Activated T-helper 1 cell treated with Interleukin-2 at 50 U/mL for 16 hours (primary cell): ENCODE measurements at places on chromosomes 2 and 18.

GRCh38 chr18:34120294-34120693 is 104.4 kb downstream of the NOL4 start:
- DNase-seq, result no peak

DNA sequence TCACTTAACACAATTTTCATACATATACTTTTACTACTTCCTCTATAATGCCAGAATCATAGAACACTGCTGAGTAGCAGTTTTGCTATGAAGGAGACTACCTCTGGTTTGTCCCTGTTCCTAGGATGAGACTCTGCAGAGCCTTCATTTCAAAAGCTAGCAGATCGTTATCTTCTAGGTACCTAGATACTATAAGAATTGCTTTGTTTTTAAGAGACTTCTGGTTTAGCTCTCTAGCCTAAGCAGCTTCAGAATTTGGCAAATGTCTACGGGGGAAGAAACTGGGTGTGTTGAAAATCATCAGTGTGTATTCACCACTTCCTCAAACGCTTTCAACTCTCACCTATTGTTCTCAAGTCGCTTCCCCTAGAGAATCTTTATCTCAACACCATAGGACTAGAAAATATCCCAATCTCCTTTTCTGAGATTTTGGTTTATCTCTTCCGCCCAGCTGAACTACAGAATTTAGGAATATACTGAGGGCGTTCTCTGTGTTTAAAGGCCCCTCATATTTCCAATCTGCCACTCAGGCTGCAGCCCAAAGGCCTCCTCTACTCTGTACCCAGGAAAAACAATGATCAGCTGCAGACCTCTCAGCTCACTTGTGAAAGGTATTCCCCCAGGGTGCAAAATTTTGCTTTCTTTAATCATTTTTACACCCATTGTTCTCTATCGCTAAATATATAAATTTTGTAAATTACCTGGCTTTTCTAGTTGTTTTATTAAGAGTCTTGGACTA is 28.7 kb downstream of the SMAD2 start:
- DNase-seq, result no peak

DNA sequence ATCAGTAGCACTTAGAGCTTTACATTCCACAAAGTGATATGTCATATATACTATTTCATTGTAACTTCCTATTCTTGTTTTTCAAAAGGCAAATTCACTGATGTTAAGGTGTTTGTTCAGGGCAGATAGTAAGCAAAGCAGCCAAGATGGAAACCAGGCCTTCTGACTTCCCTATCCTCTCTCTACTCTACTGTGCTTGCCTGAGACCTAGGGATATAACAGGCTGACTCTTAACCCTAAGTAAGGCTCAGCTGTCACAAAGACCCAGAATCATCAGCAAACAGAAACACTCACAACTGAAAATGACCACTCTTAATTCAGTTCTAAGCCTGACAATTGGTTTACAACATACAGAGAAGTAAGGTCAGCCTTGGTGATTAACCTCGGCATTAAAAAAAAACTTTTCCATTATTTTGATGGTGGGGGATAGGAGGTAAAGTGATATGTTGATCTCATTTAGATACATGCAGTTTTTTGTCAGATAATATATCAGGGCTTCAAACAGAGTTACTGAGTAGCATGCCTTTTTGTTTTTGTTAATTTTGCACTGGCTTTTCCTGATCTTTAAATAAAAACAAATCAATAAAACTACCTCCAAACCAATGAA is 95.4 kb upstream of the CHRNA1 start:
- no peak for DNase-seq

GRCh38 chr2:39378968-39379367 is 58.1 kb downstream of the MAP4K3 start:
- no peak for DNase-seq

DNA sequence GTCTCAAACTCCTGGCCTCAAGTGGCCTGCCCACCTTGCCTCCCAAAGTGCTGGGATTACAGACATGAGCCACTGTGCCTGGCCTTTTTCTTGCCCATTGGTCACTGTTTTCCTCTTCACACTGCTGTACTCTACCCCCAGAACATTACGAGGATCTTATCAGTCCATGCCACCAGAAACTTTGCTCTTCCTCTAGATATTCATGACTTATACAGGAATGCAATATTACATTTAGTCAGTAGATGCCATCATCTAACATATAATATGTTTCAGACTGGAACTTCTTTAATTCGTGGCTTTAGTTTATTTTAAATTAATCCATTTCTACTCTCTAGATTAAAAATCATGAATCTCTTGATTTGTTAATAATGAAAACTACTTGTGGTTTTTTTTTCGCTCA is 135.5 kb downstream of the COMMD1 start:
- DNase-seq, result no peak

- no peak for DNase-seq
These were observed 129.7 kb upstream of the CAPN13 start for GRCh38 chr2:30936977-30937376.

- no peak for DNase-seq
These were observed 112.2 kb upstream of the TTC39C start for GRCh38 chr18:23902396-23902795.

DNA sequence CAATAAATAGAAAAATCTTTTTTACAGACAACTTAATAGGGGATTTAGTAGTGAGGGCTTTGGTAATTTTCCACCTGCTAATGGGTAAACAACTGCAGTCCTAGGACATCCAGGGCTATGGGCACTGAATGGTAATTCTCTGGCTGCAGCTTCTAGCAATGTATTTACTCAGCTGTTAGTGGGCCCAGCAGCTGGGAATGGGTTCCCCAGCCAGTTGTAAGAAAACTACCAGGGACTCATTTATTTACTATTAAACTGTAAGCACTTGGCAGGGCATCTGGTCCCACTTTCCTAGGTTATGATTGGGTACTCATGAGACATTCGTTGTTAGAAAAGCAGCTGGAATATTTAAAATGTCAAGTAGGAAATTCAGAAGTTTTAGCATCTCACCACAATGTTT is 363.8 kb upstream of the TRIB2 start:
- DNase-seq, result no peak

DNA sequence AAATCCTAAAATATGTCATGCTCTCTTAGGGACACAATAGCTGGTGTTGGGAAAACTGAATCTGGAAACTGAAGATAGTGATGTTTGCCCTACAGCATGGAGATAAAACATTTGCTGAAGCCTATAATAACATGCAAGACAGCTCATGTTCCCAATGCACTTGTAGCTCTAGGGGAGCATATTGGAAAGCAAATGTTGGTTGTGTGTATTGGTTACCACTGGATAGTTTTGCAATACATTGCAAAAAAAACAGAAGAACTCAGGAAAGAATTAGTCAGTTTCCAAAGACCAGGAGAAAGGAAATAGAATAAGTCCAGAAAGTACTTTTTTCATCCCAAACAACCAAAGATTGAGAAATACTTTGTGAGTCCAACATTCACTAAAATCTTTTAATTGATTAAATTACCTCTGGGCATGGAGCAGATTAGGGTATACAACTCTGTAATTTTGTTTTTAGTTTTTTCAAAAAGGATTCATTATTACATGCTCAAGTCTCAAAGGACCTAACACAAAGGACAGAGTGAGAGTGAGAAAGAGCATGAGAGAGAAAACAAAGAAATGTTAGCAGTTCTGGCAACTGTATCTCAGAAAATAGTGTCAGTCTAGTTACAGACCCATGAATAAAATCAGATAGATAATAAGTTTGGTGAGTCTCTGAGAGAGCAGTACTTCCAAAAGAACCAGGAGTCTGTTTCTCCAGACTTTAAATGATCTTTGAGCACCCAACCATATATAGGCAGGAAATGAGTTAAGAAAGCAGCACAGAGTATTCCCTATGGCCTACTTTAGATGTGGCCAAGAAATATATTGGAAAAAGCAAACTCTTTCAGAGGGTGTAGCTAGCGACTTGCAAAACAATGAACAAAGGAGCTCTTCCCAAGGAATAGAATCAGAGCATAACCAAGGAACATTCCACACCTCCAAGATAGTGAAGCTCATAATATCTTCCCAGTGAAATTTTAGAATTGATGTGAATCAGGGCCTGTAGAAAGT is 36.6 kb upstream of the COL3A1 start:
- no peak for DNase-seq

- DNase-seq, result no peak
These were observed 314.5 kb downstream of the LPIN1 start for GRCh38 chr2:12060886-12061285.

GRCh38 chr2:47196499-47196898 is 41.4 kb upstream of the STPG4 start:
- no peak for DNase-seq

- DNase-seq, result no peak
These were observed 163.6 kb upstream of the VRK2 start for GRCh38 chr2:57882895-57883515.

DNA sequence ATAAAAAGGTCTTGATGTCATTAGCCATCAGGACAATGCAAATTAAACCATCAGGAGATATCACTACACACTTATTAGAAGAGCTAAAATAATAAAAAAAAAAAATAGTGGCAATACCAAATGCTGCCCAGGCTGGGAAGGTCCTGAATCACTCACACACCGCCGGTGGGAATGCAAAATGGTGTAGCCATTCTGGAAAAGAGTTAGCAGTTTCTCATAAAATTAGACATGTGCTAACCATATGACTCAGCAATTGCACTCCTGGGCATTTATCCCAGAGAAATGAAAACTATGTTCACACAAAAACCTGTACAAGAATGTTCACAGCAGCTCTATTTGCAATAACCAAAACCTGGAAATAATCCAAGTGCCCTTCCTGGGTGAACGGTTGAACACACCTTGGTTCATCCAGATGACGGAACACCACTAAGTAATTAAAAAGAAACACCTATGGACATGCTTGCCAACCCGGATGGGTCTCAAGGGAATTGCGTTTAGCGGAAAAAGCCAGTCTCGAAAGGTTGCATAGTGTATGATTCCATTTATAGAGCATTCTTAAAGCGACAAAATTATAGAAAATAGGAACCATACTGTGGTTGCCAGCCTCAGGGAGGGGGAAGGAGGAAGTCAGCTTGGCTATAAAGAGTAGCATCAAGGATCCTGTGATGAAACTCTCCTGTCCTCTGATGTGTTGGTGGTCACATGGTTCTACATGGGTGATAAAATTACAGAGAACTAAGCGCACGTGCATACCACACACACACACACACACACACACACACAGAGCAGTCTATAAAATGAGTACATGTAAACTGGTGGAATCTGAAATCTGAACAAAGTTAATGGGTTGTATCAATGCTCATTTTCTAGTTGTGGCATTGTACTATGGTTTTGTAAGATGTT is 4.6 kb downstream of the MBP start:
- no peak for DNase-seq
